ENCODE measurements at places on chromosomes 12 and 14.

DNA sequence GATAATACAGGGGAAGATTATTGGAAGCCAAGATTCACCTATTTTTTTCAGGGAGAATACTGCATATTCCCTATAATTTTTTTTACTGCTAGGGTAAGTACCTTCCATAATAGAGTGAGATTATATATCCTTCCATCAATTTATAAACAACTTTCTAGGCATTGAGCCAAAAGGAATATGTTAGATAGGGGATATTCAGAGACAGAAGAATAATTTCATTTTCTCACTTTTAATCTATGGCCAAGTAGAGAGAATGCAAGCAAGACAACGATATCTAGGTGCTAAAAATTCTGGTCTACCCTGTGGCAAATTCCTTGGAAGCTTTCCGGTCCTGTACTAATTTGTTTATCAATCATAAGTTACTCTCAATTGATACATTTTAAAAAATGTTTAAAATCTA, 69.7 kb upstream of the STAC3 start:
- DNase-seq, result no peak

GRCh38 chr14:72679536-72680151, 214.3 kb downstream of the DPF3 start:
- DNase-seq, result no peak

- DNase-seq, result no peak
Observed at GRCh38 chr14:61287196-61287595, 6.1 kb upstream of the TMEM30B start.

GRCh38 chr14:93086441-93087055, 29.2 kb downstream of the ITPK1 start:
- no peak for DNase-seq

- DNase-seq, result no peak
Observed at GRCh38 chr12:94458877-94459727, 565 bp downstream of the CEP83 start.

GRCh38 chr14:67491285-67491684, 2.8 kb upstream of the TMEM229B start:
- no peak for DNase-seq

DNA sequence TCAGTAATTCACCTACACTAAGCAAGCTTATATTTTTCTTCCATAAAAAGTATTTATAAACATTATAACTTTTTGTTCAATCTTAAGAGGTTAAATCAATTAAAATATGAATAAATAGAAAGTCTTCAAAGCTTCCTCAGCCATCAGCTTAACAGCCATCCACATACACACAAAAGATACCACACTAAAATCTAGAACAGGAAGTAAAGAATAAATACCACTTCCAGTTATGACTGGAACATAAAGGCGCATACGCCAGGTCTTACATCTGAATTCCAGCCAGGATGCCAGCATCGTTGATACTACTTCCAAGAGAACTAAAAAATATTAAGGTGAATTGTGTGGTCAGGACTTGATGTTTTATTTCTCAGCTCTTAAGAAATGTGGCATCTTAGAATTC, 17.0 kb downstream of the SIX1 start:
- no peak for DNase-seq

Data from activated naive CD4-positive, alpha-beta T cell treated with anti-CD3 and anti-CD28 coated beads for 36 hours (primary cell).